ENCODE measurements at places on chromosomes 1 and 21. TPM values are rescaled to one million over a fixed set of nuclear protein-coding genes. Genes with fewer than 3 reads are reported as not detected.

DNA sequence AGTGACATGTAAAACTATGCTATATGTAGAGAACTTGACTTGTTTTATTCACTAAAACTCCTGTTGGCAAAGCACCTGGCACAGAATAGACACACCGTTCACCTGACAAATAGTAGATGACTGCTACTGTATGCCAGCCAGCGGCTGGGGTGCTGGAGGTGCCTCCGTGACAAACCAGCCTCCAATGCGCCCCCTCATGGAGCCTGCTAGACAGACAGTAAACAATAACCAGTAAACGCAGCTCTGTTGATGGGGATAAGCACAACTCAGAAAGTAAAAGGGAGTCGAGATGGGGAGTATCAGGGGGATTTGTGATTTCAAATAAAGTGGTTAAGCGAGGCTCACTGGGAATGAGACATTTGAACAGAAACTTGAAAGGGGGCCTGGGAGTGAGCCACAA, 107.2 kb downstream of the PRDM2 start:
- peak; percentile 36 for DNase-seq

GRCh38 chr1:50959303-50959912, 659 bp downstream of the FAF1 start:
- DNase-seq = peak; percentile 46

- no peak for DNase-seq
These were observed 55.0 kb downstream of the SLC35D1 start for GRCh38 chr1:66998972-66999371.

- DNase-seq = no peak
These were observed 17.7 kb upstream of the ZSCAN20 start for GRCh38 chr1:33454646-33455282.

- DNase-seq = peak; percentile 30
These were observed 37.2 kb upstream of the SIM2 start for GRCh38 chr21:36661511-36662309.

- no peak for DNase-seq
These were observed 40.7 kb downstream of the AHDC1 start for GRCh38 chr1:27563341-27563590.

GRCh38 chr1:202704601-202705000, 5.7 kb downstream of the SYT2 start:
- DNase-seq = no peak

- no peak for DNase-seq
These were observed 14.3 kb downstream of the RRP15 start for GRCh38 chr1:218299416-218299815.

DNA sequence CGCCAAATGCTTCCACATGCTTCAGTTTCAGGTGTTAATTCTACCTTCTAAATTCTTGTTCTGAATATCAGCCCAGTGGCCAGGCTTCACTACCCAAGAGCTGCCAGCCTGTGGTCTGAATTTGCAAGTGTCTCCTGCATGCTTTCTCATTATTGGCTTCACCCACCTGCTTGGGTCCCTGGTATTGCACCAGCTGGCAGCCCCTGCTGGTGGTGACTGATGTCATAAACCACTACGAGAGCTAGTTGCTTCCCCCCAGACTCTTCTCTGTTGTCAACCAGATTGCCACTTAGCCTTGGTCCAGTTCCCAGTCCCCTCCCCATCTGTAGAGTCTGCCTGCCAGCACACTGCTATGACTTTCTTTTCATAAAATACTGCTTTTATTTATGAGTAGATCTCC, 197.7 kb upstream of the DUSP10 start:
- DNase-seq = no peak

- DNase-seq = peak; percentile 77
These were observed 25.7 kb downstream of the CNST start for GRCh38 chr1:246591958-246592357.

The BTBD19 gene
- 14.7 TPM for polyA plus RNA-seq

The ZBTB8B gene
- polyA plus RNA-seq = not detected

The TMEM53 gene
- polyA plus RNA-seq = 25.4 TPM

The HES4 gene
- 4.3 TPM for polyA plus RNA-seq

Data from small intestine (tissue), 16 donors.